CD14-positive monocyte (primary cell): ENCODE measurements at places on chromosomes 1 and 21.

DNA sequence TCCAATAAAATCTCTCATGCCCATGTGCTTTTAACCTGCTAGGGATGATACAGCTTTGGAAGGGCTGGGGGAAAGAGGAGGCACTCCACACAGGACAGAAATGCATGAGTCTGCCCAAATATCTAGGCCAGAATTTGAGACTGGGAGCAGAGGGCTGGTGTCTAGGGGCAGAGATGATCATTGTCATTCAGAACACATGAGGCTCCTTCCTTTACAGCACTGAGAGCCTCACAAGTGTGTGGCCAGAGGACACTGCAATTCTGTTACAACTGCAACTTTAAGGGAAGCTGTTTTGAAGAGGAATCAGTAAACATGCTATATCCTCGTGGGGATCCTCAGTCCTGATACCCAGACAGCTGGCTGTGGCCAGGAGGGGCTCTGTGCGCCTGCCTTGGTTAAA is 541.3 kb downstream of the OMA1 start:
- no peak for DNase-seq

DNA sequence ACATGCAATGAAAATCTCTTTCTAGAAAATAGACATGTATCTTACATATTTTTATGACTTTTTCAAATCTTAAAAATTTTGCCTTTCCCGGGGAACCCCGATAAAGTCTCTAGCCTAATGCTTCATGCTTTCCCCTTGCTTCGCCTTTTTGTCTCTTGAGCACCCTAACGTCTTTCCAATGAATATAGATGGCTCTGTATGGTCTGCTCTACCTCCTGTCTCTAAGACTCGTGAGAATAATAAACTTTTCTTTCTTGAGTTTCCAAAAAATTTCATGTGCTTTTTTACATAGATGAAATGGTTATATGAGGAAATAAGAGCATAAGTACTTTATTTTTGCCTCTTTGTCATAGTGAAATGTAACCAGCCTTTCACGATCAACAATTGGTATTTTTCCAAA is 202.6 kb downstream of the PDE4B start:
- no peak for DNase-seq

- DNase-seq = no peak
Observed at GRCh38 chr1:90074970-90075391, 80.1 kb downstream of the ZNF326 start.

DNA sequence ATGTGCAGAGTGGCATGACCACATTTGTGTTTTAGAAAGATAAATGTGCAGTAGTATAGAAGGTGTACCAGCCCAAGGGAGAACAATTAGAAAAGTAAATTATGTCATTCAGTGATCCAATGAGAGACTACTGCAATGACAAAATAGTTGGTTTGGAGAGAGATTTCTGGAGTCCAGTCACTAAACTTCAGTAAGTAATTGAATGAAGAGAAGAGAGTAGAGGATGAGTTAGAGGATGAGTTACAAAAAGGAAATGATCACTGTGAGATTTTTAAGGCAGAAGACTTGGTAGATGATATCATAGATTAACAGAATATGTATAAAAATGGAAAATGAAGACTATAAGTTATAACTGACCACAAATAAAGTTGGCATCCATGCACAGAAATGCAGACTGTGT is 8.4 kb downstream of the CR2 start:
- no peak for DNase-seq

- DNase-seq = no peak
Observed at GRCh38 chr1:61797045-61797755, 54.9 kb downstream of the PATJ start.

DNA sequence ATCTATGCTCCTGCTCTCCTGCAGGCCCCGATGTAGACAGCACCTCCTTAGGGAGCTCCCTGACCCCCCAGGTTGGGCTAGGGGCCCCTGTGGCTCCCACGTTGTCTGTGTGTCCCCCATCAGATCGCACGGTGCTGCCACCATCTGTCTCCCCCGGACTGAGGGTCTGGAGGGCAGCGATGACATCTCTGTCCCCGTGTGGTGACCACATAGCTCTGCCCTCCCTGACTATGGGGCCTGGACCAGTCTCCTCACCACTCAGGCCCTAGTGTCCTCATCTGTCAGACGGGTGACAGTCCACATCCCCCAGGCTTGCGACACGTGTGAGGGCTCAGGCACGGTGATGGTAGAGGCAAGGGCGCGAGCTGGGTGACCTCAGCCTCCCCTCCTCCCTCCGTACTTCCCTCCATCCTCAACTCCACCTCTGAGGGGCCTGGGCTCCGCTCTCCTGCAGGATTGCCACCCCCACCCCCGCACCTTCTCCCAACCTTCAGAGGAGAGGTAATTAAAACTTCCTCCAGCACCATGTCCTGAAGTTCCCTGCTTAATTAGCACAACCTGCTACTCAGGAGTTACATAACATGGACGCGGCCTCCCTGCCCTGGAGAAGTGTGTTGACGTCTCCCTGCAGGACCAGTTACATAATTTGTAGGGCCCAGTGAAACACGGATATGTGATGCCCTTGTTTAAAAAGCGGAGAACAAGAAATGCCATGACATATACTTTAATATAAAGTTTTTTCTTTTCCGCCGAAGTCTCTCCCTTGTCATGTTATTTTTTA is 288.2 kb downstream of the PTPRU start:
- DNase-seq = no peak

DNA sequence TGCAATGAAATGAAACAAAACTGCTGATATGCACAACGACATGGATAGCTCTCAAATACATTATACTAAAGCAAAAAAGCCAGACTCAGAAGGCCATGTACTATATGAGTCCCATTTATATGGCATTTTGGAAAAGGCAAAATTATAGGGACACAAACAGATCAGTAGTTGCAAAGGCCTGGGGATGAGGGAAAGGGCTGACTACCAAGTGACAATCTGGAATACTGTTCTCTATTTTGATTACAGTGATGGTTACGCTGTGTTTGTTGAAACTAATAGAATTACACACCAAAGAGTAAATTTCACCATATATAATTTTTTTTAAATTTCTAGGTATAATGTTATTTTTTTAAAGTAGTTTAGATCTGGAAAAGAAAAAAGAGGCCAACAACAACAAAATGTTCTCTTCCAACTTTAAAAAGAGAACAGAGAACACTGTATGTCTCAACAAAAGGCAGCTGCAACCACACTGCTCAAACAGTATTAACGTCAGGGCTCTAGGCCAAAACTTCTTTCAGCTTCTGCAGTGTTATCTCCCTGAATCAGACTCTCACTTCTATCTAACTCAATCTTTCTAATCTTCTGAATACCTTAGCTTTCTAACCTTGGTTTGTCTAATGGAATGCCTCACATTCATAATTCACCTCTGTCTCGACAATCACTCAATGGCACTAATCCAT is 75.8 kb downstream of the FOXJ3 start:
- DNase-seq = no peak
